Activated CD4-positive, alpha-beta T cell treated with anti-CD3 and anti-CD28 coated beads, Interleukin-2, amount 10 ng/mL, durations not matched to agents 7 days and 5 days (primary cell): ENCODE measurements at places on chromosomes 16 and 17.

GRCh38 chr17:31549121-31549524 is 157.6 kb downstream of the RAB11FIP4 start:
- DNase-seq: no peak

GRCh38 chr17:10815319-10815718 is 11.4 kb upstream of the TMEM238L start:
- DNase-seq: no peak

DNA sequence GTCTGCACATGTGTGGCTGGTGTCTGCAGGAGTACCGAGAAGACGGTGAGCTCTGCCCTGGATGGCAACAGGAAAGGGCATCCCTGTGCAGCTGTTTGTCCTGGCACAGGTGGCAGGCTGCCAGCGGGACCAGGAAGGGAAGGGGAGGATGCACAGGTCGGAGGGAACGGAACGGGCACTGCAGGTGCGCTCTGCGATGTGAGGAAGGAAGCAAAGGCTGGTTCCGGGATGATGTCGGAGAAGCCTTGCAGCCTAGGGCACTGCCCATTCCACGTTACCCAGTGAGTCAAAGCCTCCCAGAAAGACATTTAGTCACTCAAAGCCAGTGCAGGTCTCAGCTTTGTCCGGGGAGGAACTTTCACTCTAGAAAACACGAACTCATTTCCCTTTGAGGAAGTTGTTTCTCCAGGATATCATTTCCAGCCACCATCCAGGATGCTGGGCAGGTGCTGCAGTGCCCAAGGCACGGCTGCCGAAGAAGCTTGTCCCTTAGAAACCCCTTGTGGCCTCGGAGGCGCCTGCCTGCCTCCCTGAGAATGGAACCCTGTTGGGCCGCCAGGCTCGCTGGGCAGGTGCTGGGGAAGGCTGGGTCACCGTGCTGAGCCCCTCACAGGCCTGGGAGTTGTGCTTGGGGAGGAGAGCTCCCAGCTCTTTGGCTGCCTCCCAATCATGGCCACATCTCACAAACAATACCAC is 4.5 kb upstream of the TMEM235 start:
- no peak for DNase-seq

GRCh38 chr17:57965521-57966160 is 10.4 kb upstream of the CUEDC1 start:
- DNase-seq: no peak

DNA sequence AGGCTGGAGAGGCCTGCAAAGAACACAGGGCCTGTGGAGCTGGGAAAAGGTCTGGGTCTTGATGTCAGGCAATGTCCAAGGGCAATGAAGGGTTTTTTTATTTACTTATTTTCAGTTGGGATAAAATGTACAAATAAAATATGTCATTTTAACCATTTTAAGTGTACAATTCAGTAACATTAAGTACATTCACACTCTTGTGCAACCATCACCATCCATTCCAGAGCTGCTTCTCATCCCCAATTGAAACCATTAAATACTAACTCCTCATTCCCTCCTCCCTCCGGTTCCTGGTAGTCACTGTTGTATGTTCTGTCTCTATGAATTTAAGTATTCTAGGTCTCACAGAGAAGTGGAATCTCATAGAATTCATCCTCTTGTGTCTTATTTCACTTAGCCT is 444.7 kb downstream of the HS3ST3B1 start:
- no peak for DNase-seq

DNA sequence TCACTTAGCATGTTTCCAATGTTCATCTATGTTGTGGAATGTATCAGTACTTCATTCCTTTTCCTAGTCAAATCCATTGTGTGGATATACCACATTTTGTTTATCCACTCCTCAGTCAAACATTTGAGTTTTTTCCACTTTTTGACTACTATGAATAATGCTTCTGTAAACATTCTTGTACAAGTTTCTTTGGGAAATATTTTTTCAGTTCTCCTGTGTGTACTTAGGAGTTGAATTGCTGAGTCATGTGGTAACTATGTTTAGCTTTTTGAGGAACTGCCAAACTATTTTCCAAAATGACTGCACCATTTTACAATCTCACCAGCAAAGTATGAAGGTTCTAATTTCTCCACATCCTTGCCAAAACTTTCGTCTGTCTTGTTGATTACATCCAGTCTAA is 223.7 kb upstream of the AXIN2 start:
- DNase-seq: no peak
